ENCODE measurements at places on chromosomes 16 and 17.

GRCh38 chr17:1010586-1010985 is 13.7 kb downstream of the TIMM22 start:
- DNase-seq: no peak

DNA sequence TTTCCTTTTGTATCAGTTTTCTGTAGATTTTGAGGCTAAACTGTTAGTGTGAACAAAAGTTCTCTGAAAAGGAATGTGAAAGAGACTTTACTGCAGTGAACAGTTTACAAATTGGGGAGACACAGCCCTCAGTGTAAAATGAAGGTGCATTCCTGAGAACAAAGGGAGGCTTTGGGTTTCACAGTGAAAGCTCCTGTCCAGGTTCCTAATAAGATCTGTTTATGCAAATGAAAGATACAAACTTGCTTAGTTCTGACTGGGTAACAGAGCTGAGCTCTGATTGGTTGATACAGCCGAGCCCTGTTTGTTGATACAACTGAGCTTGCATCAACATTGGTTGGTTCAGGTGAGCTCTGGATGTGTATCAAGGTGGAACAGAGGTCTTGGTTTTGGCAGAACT is 8.3 kb upstream of the CDRT15 start:
- no peak for DNase-seq

DNA sequence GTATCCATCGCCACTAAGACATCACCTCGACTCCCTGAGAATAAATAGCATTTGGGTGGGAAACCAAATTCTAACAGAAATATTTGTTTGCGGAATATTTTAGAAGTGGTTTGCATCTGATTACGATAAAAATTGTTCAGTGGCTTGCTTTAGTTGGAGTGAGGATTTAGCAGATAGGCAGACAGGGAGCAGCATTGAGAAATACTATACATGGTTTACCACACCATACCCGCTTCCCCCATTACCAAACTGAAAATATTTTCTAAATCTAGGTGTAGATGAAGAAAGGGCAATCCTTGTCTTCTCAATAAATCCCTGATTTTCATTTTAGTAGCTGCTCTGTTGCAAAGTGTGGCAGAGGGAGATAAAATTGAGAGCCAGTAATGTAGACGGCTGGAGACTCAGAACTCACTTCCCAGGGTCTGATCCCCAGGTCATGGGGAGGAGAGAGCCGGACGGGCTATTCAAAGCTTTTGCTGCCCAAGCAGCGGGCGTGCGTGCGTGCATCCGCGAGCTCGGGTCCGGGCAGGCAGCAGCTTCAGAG is 808 bp upstream of the BAHCC1 start:
- no peak for DNase-seq

GRCh38 chr17:48513666-48514455 is 16.9 kb downstream of the HOXB1 start:
- no peak for DNase-seq

DNA sequence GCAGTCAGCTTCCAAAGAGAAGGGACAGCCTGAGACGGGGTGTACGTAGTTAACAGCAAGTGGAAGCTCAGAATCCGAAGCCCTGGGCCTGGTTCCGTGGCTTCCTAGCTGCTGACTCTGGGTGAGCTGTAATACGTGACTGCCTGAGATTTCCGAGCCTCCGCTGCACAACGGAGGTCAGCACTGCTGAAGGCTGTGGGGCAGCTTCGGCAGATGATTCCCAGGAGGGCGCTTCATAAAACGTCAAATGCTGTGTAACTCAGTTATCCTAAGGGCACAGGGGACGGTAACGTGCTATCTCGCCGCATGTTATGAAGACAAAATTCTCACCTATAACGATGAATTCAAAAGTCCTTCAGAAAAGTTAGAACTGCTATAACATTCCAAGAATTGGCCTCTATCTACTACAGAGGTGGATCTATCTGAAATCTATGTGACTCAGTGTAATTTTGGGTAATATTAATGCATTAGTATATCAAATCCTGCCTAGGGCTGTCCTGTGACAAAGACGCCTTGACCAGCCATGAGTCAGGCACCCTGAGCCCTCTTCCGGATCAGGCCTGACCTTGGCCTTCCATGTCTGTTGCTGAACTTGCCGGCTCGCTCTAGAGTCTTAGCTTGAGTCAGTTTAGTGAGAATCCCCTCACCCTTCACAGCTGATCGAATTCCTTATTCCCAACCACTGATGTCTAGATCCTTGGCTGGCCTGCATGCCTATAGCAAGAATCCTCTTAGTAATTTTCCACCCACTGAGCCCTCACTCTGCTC is 43.5 kb downstream of the MARF1 start:
- no peak for DNase-seq

DNA sequence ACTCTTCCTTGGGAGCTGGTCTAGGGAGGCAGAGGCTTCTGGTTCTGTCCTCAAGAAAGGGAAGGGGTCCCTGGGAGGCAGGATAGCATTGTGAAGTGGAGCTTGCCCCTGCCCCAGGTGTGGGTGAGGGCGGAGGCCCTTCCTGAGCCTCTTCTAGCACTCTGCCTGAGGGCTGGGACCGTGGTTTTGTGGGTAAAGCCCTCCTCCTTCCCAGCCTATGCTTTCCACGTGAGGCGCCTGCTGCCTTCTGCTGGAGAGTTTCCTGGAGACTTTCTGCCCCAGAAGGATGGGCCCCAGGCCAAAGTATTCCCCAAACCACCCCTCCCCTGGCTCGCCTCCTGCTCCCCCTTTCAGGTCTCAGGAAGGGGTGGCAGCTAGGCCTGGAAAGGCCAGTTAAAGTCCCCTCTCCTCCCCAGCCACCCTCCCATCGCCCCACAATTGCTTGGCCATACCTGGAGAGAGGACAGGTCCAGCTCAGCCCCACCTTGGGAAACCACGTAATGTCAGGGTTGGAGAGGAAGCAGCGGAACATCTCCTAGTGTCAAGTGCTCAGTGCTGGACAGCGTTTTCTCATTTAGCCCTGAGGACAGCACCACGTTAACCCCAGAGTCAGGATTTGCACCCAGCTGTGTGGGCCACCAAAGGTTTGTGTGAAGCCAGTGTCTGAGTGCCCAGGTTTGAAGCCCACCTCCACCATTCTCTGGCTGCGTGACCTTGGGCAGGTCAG is 5.6 kb downstream of the SBK1 start:
- DNase-seq: no peak
